ENCODE measurements at places on chromosomes 2 and 18.

DNA sequence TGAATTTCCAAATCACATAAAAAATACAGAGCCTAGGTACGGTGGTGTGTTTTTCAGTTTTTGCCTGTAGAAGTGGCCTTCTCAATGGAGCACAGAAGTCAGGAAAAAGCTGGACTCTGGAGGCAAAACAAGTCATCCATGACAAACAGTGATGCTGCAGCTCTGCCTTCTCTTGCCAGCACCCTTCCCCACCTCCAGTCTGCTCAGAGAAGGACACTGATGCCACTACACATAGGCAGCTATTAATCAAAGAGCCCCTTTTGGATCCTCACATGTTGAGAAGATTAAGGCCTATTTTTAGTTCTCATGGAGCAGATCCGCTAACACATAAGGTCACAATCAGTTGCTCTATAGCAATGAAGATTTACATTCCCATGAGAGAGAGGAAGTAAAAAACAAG lies 181.6 kb upstream of the GALNT5 start:
- no peak for DNase-seq

DNA sequence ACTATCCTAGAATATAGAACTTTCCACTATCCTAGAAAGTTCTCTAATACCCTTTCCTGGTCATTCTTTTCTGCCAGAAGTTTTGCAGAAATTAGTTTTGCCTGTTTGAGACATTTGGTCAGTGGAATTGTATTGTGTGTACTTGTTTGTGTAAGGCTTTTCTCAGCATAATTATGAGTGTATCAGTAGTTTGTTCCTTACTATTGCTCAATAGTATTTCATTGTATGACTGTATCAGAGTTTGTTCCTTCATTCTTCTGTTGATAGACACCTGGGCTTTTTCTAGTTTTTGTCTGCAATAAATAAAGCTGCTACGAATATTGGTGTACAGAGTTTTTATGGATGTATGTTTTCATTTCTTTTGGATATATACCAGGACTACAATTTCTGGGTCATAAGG lies 27.2 kb downstream of the CCDC138 start:
- DNase-seq = no peak

- no peak for DNase-seq
Observed at GRCh38 chr2:240448387-240449274, 13.2 kb downstream of the GPC1 start.

GRCh38 chr18:54263904-54264336 lies 5.4 kb upstream of the POLI start:
- DNase-seq = no peak

DNA sequence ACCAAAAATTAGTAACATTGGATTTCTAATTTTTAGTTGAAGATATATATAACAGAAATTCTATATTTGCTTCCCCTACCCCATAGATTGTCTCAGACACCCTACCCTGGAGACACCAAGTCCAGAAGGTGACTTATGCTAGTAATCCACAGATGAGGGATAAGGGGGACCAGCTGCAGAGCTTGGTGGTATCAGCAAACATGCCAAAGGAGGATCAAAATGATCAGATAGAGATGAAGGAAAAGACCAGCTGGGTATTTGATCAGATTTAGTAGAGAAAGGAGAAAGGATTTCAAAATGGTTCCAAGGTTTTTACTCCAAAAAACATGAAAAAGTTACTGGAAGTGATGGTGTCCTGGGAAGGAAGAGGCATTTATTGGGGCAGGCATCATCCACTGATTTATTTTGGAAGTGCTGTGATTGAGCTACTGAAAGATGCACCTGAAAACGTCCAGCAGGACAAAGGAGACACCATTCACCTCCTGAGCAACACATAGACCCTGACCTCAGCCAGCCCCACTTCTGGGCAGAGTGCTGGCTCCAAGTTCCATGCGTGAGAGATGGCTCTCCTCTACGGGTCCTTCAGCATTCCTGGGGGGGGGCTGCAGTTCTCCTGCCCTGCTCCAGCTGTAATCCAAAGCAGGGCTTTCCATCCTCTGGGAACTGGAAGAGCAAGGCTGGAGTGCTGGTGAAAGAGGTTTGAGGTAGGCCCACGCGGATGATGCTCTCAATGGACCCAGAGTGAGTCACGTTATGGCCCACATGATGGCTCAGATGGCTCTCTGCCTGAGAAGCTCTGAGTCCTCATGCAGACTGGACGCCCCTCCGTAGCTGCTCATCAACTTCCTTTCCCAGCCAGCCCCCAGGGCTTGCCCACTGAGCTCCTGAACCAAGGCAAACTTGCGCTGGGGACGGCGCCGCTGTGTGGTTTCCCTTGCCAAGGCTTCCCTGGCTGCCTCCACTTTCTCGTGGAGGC lies 3.7 kb upstream of the LRRFIP1 start:
- DNase-seq = no peak

- no peak for DNase-seq
Observed at GRCh38 chr18:36629138-36629530, 199.7 kb downstream of the TPGS2 start.

Measured in WTC11 (cell line).